ENCODE measurements at places on chromosomes 11 and 22. TPM values are rescaled to one million over a fixed set of nuclear protein-coding genes. Genes with fewer than 3 reads are reported as not detected.

LRRC56 gene
- 2.4 TPM for total RNA-seq

MS4A6A gene
- total RNA-seq = 0.14 TPM

- ATAC-seq = no peak
Observed at GRCh38 chr11:99634581-99634980, 613.8 kb downstream of the CNTN5 start.

GRCh38 chr11:110818032-110818687, 105.9 kb upstream of the ARHGAP20 start:
- ATAC-seq = no peak

SMTN gene
- total RNA-seq = 5.0 TPM

SYT8 gene
- 0.09 TPM for total RNA-seq

SLC5A1 gene
- total RNA-seq = under 0.01 TPM

DNA sequence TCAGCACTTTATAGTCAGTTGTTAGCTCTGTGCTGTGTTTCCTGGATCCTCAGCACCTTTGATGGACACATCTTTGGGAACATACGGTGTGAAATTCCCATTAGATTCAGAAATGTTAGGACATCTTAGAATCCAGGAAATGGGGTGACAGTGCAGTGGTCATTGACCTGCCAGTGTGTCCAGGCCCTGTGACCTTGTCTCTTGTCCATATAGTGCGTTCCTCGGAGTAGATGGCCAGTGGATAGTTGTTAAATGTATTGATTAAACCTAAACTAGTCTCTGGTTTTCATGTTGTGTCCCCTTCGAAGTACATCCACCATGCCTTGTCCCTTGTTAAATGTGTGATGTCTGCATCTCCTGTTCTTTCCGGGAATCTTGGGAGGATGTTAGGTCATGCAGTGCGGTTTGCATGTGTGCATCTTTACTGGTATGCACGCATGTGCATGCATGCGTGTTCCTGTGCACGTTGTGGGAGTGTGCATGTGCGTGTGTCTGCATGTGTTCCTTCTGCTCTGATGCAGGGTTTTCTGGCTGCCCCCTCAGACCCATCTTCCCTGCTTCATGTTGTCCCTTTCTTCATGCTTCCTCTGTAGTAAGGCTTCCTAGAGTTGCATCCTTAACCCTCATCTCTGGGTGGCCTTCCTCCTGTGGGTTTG, 4.0 kb downstream of the DGCR8 start:
- no peak for ATAC-seq

DNA sequence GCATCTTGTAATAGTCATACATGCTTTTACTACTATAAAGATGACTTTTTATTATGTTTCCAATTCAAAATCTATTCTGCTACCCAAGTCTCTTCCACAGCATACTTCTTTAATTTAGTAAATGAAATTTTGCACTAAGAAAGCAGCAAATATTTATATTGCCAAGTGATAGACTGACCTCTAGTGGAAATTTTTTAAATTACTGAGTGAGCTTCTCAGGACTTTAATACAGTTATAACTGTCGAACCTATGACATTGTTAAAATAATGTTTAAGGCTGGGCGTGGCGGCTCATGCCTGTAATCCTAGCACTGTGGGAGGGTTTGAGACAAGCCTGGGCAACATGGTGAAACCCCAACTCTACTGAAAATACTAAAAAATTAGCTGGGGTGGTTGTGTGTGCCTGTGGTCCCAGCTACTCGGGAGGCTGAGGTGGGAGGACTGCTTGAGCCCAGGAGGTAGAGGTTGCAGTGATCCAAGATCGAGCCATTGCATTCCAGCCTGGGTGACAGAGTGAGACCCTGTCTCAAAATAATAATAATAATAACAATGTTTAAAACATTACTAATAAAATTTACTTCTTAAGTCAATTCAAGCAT, 27.3 kb downstream of the STK33 start:
- peak; percentile 43 for ATAC-seq

DNA sequence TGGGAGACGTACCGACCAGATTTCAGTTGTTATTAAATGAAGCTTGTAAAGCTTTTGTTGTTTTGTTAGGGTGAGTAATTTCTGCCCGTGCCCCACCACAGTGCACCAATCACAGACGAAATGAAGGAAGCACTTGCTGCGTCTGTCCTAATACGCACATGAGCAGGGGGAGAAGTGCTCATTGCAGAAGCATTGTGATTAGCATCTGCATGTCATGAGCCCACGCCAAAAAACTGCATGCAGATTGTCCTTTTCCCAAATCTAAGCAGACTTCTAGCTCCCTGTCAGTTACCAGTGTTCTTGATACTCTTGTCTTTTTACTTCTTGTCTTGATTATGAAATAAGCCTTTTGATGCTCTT, 15.5 kb downstream of the RBX1 start:
- ATAC-seq = no peak

DNA sequence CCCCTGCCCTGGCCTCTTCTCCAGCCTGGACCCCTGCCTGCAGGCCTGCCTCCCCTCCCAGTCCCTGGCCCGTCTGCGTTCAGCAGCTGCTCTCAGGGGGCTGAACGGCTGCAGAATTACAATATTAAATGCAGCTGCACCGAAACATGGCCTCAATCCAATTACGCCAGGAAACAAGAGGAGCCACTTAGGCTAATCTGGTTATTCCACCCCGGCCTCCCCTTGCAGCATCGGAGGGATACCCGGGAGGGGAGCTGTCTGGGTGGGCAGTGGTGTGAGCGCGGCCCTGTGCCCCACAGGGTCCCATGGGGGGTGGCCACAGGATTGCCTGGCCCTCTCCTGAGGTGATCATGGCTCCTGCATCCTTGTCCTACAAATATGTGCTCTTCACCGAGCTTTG, 42.6 kb downstream of the FLRT1 start:
- peak; percentile 69 for ATAC-seq

GRCh38 chr11:35874751-35875450, 69.0 kb upstream of the LDLRAD3 start:
- ATAC-seq = no peak

GRCh38 chr11:35043936-35044335, 95.0 kb upstream of the CD44 start:
- ATAC-seq = no peak

NCF4 gene
- total RNA-seq = 0.05 TPM

IRF7 gene
- 21.9 TPM for total RNA-seq

- ATAC-seq = no peak
Observed at GRCh38 chr11:121711236-121711635, 258.5 kb upstream of the SORL1-AS1 start.

- ATAC-seq = no peak
Observed at GRCh38 chr11:118152020-118152551, 537 bp downstream of the SCN4B start.

DNA sequence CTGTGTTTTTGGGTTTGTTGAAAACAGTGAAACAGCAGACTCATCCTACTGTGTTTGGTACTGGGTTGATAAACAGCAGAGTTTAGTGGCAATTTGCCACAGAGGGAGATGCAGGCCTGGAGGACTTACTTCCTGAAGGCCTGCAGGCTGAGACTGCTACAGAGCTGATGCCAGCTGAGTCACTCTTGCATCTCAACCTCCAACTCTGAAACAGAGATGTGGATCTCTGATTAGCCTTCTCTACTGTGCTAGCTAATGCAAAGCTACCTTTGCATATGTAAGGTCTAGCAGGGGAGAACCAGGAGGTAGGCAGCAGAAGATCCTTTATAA, 14.3 kb downstream of the ATP5MG start:
- ATAC-seq = peak; percentile 99

HBG1 gene
- not detected for total RNA-seq

CWF19L2 gene
- 23.6 TPM for total RNA-seq

GRCh38 chr11:67640021-67640757, 626 bp upstream of the TBX10 start:
- peak; percentile 98 for ATAC-seq

DNA sequence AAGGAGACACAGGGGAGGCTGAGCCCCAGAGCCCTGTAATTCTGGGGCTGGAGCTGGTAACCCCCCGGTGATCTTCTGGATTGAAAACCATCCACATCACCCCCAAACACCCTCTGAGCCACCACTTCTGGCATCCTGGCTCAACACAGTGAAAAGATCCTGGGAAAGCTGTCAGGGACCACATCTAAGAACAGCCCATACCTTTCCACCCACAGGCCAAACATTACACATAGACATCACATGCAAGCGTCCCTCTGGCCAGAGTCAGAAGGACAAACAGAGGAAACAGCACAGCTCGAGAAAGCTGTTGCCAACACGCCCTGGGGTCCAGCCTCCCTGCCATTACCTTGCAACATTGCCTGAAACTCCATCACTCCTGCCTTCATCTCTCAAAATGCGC, 469.5 kb downstream of the SOX6 start:
- no peak for ATAC-seq

CARNS1 gene
- 0.36 TPM for total RNA-seq

DNA sequence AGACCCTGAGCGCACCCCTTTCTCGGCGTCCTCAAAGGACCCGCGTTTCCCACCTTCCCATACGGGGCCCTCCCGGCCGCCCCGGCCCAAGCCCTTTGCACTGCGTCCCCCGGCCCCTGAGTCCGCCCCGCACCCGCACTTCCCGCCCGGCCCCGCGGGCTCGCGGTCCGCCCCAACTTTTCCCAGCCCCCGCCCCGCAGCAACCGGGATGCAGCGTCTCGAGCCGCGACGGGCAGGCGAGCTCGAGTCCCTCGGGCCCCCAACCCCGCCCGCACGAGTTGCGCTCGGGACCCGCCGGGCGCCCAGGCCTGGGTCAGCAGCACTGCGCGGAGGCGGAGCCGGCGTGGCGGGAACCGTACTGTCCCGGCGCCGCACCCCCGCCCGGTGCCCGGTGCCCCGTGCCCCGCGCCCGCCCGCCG, 371 bp downstream of the SMCO4 start:
- peak; percentile 63 for ATAC-seq

DNA sequence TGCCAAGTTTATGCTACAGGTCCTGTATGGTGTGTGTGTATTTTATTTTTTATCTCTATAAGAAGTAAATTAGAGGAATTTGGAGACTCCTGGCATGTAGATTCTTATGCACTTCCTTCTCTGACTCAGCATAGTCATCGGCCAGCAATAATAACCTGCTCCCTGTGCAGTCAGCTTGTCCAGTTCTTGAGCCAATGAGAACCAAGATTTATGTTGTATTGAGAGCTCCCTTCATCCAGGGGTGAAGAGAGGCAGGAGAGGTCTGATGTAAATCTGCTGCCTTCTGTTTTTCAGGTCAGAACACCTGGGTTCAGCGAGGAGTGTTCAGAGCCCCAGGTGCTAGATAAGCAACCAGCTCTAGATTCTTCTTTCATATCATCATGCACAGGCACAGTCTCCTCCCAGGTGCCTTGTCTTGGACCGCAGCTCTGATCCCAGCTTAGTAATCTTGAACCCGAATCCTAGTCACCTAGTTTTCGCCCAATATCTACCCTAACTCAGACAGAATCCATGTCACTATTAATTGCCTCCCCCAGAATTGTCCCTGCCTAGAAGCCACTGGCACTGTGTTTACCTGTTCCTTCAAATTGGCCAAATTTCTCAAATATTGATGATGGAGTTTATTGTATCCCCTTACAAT, 328.2 kb upstream of the NCAM1 start:
- ATAC-seq = no peak

DNA sequence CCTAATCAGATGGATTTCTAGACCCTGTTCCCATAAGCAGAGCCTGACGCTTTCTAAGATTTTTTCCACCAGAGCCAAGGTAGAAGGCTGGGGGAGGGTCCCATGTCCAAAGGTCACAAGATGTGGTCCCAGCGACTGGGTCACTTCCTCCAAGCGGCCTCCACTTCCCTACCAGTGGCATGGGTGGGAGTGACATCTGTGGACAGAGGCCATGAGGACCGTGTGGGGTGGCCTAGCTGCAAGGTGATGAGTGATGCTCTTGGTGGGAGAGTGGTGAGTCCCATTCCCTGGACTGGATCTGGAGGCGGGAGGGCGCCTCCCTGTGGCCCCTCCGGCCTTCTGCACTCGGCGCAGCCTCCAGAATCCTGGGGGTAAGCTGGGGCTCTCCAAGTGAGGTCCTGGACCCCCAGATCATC, 32.4 kb upstream of the PRR5 start:
- peak; percentile 1 for ATAC-seq

GRCh38 chr11:48154151-48154550, 62.5 kb upstream of the OR4B1 start:
- ATAC-seq = no peak

DDX25 gene
- total RNA-seq = 7.1 TPM

DNA sequence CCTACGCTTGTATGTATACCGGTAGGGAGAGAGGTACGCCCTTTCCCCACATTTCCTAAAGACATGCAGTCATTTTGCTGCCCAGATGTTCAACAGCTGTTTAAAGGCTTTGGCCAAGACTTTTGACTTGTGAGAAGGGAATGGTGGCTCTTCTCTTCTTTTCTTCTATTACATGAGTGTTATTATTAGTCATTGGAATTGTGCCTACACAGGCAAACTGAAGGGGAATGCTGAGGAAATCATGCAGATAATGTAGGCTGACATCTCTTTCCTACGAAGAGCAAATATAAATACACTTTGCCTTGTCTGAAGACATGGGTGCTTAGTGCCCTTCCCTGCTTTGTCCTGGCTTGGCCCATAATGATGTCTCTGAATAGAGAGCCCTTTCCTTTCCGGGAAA, 194.3 kb upstream of the NARS2 start:
- ATAC-seq = no peak

LARGE2 gene
- total RNA-seq = 0.29 TPM

- ATAC-seq = no peak
Observed at GRCh38 chr11:60206616-60207015, 23.7 kb upstream of the MS4A6A start.

KCNJ11 gene
- 4.1 TPM for total RNA-seq

DNA sequence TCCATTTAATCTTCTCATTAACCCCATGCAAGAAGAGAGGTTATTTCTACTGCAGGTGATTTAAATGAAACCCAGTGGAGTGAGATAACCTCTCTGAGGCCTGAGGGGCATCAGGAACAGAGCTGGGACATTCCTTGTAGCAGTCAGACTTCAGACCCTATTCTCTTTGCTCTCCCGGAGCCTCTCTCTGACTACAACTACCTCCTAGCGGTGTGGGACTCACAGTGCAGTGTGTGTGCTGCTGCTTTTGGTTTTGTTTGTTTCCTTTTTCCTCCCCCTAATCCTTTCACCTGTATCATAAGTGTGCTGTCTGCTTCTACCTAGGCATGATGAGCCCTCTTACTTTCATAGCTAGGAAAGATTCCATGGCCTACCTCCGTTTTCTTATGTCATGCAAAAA, 769.6 kb downstream of the NTM start:
- no peak for ATAC-seq

DNA sequence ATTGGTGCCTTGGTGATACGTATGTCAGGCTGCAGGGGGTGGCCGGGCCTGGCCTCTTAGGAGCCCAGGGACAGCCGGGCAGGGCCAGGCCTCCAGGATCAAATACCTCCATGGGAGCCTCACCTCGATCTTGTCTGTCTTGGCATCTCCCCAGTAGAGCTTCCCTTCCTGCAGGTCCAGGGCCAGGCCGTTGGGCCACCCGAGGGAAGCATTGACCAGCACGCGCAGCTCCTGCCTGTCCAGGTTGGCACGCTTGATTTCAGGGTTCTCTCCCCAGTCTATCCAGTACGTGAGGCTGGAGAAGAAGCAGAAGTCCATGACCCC, 137.7 kb downstream of the CRYBB2 start:
- ATAC-seq = no peak

GRCh38 chr22:38869663-38870062, 2.4 kb downstream of the CBX6 start:
- no peak for ATAC-seq

- ATAC-seq = no peak
Observed at GRCh38 chr11:134925432-134925831, 513.4 kb upstream of the B3GAT1 start.

GRCh38 chr11:121936370-121936769, 179.6 kb downstream of the BLID start:
- ATAC-seq = no peak
